ENCODE measurements at places on chromosomes 2 and 18. TPM values are rescaled to one million over a fixed set of nuclear protein-coding genes. Genes with fewer than 3 reads are reported as not detected.

DNA sequence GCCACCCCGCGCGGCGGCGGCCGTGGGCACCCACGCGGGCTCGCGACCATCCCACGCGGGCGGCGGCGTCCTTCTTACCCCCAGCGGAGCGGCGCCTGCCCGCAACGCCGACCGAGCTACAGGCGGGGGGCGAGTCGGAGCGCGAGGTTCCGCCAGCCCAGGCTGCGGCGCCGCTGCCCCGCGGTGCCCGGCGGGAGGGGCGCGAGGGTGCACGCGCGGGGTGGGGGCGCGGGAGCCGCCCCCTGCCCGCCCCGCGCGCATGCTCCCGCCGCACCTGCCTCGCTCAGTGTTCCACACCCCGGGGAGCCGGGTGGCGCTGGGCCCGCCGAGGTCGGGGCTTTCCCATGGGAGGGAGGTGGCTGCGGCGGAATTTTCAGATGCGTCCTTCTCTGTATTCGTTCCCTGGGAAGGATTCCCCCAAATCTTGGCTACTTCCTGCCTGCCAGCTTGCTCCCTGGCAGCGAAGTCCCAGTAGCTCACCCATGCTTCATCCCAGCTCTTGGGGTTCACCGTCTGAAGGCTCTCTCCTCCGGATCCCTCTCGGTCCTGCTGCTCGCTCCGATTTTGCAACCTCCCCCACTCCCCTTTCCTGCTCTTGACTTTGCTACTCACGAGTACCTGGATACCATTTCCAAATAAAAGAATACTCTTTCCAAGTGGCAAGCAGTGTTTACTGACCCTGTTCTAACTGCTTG is at the start of gene L3MBTL4:
Gene L3MBTL4, minus strand, starts transcription at position 189 of the 695 bp plus-strand sequence. CDS start 103,286 bp downstream, outside the sequence.
- peak; percentile 16 for DNase-seq

- no peak for DNase-seq
These were observed 132.3 kb upstream of the GALNT13 start for GRCh38 chr2:153739394-153739793.

GRCh38 chr2:30655211-30655610 is 152.0 kb downstream of the CAPN13 start:
- DNase-seq = no peak

GRCh38 chr2:197107291-197108269 is 181.1 kb upstream of the PGAP1 start:
- peak; percentile 51 for DNase-seq

DNA sequence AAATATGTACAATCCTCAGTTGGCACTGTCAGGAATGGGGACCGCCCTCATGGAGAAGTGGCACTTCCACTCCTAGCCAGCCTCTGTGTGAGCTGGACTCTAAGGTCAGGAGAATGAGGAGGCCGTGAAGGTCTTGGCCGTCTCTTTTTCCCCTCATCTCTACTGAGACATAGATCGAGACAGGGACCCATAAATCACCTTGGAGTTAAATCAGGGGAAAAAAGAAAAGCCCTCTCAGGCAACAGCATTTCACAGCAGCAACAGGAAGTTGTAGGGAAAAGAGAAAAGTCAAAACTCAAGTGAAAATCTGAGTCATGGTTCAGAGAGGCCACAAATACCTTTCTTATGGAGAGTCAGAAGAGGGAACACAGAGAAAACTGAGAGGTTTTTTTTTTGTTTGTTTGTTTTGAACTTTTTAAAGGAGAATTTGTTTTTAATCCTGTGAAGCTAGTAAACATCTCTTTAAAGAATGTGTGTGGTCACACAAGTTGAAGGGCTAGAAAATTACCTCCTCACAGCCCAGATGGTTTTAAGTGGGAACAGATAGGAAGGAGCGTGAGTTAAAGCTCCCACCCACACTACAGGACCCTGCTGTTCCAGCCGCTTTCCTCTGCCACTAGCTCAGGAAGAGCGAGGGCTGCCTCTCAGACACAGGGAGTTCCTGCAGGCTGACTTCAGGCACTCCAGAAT is 30.6 kb upstream of the CYP1B1 start:
- DNase-seq = no peak

DNA sequence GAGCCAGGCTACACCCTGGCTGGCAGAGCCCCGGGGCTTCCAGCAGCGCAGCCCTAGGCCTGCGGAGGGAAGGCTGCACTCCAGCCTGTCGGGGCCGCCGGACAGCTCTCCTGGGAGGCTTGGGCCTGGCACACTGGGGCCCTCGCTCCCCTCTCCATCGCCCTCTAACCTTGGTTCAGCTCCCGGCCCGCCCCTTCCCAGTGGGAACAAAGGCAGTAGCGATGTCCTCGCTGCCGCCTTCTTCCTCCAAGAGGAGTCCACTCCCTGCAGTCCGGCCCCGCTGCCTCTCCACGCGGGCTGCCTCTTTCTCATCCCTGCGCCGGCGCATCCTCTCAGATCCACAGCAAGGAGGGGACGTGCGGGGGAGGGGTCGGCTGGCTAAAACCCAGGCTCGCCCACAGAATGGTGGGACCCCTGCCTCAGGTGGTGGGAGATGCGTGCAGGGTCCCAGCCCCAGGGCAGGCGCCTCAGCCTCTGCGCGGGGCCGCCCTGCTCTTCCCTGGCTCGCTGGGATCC is 138.1 kb downstream of the TWIST2 start:
- no peak for DNase-seq

DNA sequence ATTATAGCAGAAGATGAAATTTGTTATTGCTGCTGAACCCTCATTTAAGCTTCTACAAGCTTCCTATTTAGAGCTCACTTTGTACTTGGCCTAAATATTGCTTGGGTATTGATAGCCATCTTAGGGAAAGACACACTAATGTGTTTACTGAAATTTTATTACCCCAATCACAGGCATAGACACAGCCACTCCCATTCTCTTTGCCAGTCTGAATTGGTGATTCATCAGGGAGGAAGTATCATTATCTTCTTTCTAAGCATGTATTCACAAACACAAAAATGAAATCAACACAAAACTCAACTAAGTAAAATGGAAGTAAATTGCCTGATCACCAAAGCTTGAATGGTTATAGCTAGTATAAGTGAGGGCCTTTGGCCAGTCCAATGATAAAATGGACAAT is 666.3 kb downstream of the TSN start:
- DNase-seq = no peak

Gene CFC1
- total RNA-seq = not detected

Gene TMEM37
- total RNA-seq = 2.4 TPM

Gene ZEB2
- total RNA-seq = 89.1 TPM

Gene CYP27A1
- total RNA-seq = 6.7 TPM

All from left ventricle myocardium inferior (tissue), 1 donor.